ENCODE measurements at places on chromosomes 5 and 9.

DNA sequence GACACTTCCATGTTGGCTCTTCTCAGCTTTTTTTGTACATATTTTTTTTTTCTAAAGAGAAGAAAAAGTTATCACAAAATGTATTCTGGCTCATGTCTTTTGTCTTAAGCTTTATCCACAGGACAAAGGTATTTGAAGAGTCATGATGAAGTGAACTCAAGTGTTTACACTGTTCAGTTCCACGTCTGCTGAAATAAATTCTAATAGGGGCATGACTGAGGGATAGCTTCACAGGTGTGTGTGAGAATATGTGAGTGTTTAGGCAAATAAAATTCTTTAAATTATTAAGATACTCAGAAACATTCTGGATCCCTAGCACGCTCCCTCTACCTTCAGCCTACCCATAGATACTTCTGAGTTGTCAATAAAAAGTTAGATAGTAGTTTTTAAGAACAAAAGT, 59.8 kb downstream of the BAAT start:
- DNase-seq: no peak

GRCh38 chr5:6760686-6761085, 47.5 kb downstream of the TENT4A start:
- DNase-seq: no peak

DNA sequence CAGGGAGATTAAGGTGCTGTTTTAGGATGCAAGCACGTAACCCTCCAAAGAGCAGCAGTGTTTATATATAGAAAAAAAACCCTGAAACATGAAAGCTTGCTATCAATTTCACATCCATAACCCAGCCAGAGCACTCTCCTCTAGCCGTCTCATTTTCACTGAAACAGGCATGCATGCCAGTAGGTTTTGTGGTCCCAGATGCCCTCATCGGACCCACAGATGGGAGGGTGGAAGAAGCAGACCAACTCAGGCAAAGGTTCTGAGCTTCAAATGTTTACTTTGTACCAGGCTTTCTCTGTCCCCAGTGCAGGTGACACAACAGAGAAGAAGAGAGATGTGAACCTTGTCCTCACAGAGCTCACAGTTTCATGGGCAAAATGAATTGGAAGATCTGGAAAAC, 127.4 kb upstream of the ATP10B start:
- DNase-seq: no peak

DNA sequence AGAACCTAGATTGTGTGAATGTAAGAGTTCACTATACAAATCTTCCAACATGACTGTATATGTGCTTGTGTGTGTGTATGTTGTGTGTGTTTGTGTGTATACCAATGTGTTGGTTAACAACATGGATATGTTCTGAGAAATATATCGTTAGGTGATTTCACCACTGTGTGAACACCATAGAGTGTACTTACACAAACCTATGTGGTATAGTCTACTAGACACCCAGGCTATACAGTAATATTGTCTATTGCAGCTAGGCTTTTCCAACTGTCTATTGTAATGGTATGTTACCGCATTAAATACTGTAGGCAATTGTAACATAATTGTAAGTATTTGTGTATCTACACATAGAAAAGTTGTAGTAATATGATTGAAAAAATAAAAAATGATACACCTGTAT, 959.2 kb upstream of the SEMA6A start:
- no peak for DNase-seq

- no peak for DNase-seq
Measured at GRCh38 chr5:135576075-135576599, 2.7 kb downstream of the CXCL14 start.

DNA sequence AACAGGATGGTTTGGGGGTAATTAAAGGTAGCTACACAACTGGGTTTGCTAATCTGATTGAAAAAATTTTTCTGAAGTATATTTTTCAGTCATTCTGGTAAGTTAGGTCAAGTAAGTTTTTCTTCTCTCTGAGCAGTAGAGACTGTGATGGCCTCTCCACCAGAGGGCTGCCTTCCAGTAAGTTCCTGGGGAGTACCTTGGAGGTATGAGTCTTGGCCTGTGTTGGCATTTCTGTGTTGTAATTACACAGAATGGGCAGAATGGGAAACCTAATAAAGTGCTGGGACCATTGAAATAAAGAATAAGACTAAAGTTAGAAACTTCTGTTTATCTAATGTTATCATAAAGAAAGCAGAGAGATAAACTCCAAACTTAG, 430.8 kb downstream of the ARHGEF28 start:
- no peak for DNase-seq

DNA sequence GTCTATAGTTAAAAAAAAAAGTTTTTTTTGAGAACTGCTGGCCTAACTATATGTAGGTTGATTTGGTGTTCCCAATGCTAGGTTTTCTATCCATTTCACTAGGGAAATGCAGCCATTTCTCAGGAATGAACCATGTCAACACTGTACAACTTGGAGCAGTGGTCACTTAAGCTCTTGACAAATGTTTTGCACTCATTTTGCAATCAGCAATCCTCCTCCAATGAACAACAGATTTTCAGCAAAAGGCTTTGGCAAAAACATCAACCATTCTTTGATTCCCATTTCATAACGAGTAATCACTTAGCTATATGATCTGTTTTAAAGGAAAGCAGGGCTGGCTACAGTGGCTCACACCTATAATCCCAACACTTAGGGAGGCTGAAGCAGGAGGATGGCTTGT, 17.9 kb downstream of the STRBP start:
- DNase-seq: no peak

GRCh38 chr9:76438841-76439588, 20.0 kb upstream of the GCNT1 start:
- DNase-seq: no peak

- DNase-seq: no peak
Measured at GRCh38 chr5:39767916-39768315, 343.1 kb upstream of the DAB2 start.

DNA sequence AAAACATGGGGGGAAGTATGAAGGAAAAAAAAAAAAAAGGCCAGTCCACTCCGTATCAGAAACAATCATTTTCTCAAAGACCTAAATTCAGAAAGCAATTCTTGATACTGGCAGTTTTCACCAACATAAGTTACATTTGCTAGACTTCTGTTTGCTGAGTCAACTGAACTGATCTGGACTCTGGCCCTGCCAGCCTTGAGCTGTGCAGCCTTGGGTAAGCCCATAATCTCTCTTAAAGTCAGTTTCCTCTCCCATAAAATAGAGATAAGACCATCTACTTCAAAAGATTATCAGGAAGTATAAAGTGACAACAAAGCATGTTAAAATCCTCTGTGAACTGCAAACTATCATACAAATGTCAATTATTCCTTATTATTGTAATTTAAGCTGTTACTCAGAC, 106.8 kb downstream of the MAPKAP1 start:
- no peak for DNase-seq

GRCh38 chr5:113376640-113377039, 58.1 kb downstream of the TSSK1B start:
- DNase-seq: no peak

DNA sequence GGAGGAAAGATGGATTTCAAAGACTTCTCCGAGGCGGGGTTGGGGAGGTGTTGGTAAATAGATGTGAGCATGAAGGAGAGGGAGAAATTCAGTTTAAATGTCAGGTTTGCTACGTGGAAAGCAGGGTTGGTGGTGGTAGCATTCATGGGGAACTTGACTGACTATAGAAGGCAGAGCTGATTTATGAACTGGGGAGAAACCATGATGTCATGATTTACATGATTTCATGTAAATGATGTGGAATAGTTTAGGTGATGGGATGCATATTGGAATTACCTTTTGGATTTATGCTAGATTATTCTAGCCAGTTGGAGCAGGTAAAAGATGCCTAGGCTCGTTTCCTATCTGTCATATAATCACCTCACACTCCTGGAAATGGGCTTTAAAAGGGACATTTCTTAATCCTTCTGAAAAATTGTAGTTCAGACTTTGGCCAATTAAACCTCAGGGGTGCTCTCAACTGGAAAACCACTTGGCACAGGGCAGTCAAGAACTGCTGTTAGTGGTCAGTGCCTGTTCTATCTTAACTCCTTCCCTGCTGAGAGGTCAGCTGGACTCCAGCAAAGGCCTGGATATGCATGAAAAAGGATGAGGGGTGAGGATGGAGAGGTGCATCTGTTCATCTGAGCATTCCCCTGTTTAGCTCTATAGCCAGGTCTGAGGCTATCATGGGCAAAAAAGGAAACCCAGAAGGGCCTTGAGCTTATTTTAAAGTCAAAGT, 50.1 kb upstream of the BASP1 start:
- DNase-seq: no peak

GRCh38 chr5:148996270-148996669, 66.6 kb downstream of the SH3TC2 start:
- DNase-seq: no peak

DNA sequence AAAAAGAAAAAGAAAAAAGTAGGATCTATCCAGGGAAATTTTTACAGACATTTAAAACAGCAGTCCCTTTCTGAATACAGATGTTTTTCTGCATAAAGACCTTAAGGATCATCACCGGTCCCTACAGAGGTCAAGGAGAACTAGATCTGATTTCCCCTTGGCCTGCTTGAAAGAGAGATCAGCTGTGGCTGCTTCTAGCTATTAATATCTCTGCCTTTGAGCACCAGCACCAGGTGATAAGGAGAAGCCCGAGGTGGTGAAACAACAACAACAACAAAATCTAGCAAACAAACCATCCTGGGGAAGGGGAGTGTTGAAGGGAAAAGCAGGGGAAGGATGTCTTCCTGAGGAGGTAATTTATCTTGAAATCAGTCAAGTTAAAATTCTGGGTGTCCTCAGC, 42.1 kb downstream of the ZNF366 start:
- DNase-seq: no peak

GRCh38 chr5:39191216-39191615, 28.1 kb downstream of the FYB1 start:
- DNase-seq: no peak

GRCh38 chr5:14237317-14238086, 94.4 kb downstream of the TRIO start:
- DNase-seq: no peak

GRCh38 chr9:109276469-109277440, 44.1 kb downstream of the EPB41L4B start:
- DNase-seq: no peak

GRCh38 chr9:130286072-130286770, 20.7 kb downstream of the HMCN2 start:
- no peak for DNase-seq

DNA sequence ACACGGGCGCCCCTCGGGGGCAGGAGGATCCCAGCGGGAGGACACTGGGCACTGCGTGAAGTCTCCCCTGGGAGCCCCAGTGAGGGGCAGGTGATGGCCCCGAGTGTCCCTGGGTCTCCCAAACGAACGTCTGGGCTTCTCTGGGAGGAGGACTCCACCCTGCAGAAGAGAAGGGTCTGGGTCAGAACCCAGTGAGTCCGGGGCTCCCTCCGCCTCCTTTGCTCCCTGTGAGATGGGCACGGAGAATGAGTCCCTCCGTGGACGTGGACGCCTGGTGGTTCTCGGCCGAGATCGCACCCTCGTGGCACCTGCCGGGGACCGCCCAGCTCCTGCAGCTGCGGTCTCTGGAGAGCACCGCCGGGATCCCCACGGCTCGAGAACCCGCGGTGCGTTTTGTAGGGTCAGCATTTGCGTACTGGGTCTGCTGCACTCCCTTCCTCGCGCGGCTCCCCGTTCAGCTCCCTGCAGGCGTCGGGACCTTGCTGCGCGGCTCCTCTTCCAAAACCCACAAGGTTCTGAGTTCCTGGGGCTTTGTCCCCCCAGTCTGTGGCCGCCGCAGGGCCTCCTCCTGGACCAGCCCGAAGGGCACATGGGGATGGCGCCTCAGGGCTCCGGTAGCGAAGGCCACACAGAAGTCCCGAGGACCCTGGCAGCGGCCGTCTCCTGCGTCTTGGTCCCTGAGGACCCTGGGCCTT, 10.2 kb upstream of the CEP72 start:
- no peak for DNase-seq

GRCh38 chr9:89442981-89443814, 54.7 kb downstream of the SEMA4D start:
- DNase-seq: no peak

- no peak for DNase-seq
Measured at GRCh38 chr9:121625590-121625989, 25.8 kb upstream of the DAB2IP start.

DNA sequence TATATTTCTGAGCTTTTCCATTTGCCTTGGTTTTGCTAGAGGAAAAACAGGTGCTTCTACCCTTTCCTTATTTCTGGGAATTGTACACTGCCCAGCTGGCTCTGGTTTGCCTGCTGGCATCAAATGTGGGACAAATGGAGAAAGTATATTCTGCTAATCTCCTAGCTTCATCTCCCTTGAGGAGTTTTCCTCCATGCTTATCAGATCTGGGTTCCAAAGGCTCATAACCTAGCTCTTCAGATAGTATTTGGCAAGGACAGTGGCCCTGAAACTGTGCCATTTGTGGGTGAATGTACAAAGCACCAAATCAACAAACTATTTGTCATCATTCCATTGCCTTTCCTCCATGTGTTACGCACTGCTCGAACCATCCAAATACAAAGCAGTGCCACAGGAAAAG, 16.2 kb downstream of the PRLR start:
- DNase-seq: no peak

- DNase-seq: no peak
Measured at GRCh38 chr9:110712955-110713354, 44.4 kb downstream of the MUSK start.

DNA sequence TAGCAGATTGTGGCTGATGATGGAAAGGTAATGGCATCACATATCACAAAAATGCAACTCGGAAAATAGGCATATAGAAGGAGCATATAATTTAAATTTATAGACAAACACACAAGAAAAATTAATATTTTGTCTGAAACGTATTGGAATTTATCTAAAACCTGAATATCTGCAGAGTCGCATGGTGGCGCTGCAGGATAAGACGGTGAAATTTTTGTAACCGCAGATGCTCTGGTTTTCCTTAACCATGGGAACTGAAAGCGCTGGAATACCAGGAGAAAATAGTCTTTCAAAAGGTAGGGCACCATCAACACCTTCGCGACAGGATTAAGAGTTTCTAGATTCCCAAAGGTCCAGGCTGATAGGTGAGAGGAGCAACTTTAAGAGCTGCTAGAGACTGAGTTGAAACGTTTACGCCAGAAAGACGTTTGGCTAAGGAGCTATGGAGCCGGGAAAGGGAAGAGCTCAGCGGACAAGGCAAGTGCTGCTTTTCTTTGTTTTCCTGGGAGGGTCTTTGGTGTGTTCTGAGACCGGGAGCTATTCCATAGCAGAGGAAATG, 11.0 kb upstream of the PCDHB15 start:
- DNase-seq: no peak

- no peak for DNase-seq
Measured at GRCh38 chr5:113042491-113043243, 66.1 kb downstream of the DCP2 start.

GRCh38 chr5:64765804-64766504, 2.5 kb downstream of the SREK1IP1 start:
- no peak for DNase-seq

- DNase-seq: no peak
Measured at GRCh38 chr5:146291421-146292074, 47.1 kb upstream of the POU4F3 start.

- DNase-seq: no peak
Measured at GRCh38 chr9:132798817-132799790, 79.0 kb downstream of the AK8 start.

GRCh38 chr9:87685871-87686519, 39.9 kb upstream of the CTSL start:
- DNase-seq: no peak

- DNase-seq: no peak
Measured at GRCh38 chr5:59640411-59640810, 253.1 kb downstream of the PDE4D start.
